ENCODE measurements at places on chromosomes 12 and 14.

DNA sequence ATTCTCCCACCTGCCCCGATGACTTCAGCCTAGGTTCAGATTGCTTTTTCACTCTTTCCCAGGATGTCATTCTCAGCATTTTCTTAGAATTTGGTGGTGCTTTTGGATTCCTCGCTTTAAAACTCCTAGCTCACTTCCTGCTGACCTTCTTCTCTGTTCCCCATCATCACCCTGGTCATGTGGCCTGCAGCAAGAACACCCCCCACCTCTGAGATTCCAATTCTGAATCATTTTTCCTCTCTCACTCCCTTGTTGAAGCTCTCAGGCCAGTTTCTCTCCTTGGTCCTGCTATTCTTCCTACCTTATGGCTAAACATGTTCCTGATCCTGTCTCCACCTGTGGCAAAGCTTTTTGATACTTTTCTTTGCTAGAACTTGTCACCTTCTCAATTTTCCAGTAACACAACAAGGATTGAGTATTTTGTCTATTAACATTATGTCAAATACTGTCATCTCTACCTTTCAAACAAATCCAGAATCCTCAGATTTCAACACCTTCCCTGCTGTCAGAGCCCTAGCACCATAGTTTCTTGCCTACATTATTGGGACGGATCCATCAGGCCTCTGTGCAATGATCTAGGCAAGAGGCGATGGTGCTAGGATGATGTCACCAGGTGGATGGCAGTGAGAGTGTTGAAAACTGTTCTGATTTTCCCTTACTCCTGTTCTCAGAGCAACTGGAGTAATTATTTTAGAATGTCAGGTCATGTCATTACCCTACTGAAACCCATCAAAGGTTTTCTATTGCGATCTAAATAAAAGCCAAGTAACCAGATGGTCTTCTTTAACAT lies 233.7 kb downstream of the MON2 start:
- DNase-seq, result no peak

GRCh38 chr12:10221846-10222245 lies 9.2 kb downstream of the GABARAPL1 start:
- no peak for DNase-seq

- DNase-seq, result no peak
Observed at GRCh38 chr14:22997676-22998323, 12.1 kb downstream of the C14orf93 start.

- DNase-seq, result no peak
Observed at GRCh38 chr12:9740106-9740750, 7.3 kb upstream of the CLECL1 start.

DNA sequence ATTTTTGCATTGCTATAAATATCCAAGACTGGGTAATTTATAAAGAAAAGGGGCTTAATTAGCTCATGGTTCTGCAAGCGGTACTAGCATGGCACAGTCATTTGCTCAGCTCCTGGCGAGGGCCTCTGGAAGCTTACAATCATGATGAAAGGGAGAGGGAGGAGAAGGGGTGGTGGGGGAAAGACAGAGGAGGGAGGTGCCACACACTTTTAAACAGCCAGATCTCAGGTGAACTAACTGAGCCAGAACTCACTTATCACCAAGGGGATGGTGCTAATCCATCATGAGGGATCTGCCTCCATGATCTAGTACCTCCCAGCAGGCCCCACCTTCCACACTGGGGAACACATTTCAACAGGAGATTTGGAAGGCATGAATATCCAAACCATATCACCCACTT lies 476.3 kb downstream of the PCNX1 start:
- no peak for DNase-seq

GRCh38 chr14:76413962-76414600 lies 38.1 kb downstream of the ESRRB start:
- DNase-seq, result no peak

DNA sequence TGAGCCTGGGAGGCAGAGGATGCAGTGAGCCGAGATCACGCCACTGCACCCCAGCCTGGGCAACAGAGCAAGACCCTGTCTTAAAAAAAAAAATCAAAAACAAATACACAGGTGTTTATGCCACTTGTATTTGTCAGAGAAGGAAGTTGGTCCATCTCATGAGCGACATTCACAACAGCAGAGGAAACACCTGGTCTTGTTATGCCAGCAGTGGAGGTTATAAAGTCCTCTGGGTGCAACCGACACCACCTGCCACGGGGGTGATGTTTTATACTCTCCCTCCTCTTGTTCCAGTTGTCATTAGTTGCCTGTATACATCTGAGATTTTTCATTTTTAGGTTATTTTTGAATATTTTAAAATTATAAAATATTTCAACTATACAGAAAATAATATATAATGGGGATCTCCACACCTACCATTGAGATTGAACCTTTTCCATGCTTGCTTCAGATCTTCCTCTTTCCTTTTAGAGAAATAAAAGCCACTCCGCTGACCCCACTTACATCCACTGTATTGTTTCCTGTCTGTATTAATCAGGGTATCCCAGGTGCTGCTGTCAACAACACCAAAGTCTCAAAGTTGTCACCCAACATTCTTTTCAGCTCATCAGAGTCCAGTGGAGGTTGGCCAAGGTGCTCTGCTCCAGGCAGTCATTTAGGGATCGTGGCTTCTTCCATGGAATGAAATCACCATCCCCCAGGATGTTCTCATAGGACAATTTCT lies 65.1 kb downstream of the RNFT2 start:
- DNase-seq, result no peak

DNA sequence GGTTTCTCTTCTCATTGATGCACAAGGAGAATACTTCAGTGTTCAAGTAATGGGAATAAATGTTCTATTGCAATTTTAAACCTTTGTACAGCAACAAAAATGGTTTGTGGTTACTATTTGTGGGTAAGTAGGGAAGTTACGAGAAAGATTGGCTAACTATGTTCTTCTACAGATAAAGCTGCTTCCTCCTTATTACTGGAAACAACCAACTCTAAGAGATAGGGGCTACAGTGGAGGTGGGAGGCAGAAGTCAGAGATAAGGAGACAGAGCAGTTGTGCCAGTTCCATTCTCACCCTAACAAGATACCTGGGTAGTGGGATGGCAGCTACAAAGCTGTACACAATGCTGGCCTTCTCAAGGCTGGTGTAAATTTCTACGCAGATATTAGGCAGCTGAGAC lies 16.2 kb downstream of the NOXRED1 start:
- DNase-seq, result peak; percentile 66

DNA sequence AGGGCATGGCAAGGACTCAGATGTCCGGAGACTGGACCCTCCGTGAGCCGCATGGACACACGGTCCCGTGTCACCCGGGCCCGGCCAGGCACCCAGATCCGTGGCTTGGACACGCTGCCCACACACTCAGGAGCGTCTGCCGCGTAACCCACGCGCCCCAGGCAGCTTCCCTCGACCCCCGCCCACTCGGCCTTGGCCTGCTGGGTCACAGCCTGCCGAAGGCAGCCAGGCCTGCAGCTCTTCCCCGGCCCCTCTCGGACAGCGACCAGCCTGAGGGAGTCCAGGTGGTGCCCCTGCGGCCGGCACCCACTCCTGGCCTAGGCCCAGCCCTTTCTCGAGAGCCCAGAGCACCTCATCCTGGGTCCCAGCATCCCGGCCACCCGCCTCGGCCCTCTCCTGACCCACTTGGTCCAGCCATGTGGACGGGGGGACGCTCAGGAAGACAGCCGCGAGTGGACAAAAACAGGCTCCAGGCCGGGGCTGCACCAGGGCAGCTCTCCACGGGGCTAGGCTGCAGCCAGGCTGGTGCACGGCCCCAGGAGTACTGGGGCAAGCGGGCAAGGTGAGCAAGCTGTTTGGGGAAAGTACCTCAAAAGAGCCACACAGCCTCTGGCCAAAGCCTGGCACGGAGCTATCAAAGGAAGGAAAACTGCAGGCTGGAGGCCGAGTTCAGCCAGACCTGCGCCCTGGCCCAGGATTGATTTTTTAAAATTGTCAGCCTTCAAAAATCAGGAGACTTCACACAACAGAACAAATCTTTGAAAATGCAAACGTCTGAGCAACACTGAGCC lies 6.5 kb downstream of the AKT1 start:
- no peak for DNase-seq

DNA sequence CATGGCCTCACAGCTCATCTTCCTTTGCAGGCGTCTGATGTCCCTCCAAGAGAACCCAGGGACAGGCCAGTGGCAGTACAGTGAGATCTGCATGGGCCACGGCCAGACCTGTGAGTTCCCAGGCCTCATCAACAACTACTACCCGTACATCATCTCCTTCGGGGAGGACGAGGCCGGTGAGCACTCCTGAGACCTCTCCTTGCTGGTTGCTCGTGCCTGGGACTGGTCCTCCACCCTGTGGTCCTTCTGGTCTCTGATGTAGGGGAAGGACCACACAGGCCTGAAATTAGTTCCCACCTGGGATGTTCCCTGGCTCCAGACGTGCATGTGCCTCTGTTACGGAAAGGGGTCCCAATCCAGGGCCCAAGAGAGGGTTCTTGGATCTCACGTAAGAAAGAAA lies 17.9 kb downstream of the HHIPL1 start:
- DNase-seq, result no peak

- DNase-seq, result no peak
Observed at GRCh38 chr12:24197532-24197931, 248.1 kb upstream of the SOX5 start.

DNA sequence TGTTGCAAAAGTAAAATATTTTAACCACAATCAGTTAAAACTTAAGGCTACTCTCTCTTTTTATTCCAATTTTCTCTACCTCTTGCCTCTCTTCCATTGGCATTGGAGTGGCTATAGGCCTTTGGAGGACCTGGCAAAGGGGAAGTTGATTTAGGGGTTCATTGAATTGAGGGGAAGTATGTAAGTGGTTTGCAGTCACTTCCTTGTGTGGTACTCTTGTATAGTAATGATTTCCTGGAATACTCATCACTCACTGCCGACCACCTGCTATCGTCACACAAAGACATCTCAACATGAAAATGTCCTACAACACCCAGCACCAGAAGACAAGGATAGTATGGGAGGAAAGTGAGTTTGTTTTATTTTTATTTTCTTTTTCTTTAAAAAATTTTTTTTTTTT lies 45.7 kb upstream of the CPM start:
- DNase-seq, result no peak

DNA sequence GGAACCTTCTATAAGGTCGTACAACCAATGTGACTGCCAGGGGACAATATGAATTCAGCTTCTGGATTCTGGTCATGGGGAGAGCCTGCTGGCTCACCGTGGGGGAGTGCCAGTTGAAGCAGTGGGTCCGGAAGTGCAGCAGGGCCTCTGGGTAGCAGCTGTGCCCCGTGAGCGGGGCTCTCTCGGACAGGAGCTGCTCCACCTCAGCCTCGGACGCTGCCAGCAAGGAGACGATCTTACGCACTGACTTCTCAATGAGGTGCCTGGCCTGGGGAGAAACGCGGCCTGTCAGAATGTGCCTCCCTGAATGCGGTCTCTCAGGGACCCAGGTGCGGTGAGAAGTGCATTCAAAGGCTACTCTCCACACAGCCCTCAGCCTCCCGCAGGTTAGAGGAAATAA lies 42.0 kb downstream of the LGMN start:
- DNase-seq, result no peak

GRCh38 chr14:106218174-106218573 lies 691.8 kb downstream of the TMEM121 start:
- no peak for DNase-seq

GRCh38 chr14:23817164-23817767 lies 136.3 kb upstream of the DHRS4 start:
- no peak for DNase-seq

DNA sequence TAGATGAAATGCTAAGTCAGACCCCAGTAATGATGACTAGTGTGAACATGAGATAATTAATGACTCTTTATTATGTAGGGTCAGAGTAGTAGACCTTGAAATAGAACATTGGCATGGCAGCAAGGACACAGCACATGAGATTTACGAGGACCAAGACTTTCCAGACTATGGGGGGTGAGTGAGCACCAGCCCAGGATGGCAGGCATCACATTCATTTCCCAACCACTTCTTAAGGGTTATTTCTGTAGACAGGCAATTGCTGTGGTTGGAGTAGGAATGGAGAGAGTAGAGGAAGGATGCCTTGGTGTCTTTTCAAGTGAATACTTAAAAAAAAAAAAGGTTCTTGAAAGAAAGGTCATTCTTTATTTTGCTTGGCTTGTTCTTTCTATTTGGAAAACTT lies 189.4 kb upstream of the DYRK2 start:
- no peak for DNase-seq

DNA sequence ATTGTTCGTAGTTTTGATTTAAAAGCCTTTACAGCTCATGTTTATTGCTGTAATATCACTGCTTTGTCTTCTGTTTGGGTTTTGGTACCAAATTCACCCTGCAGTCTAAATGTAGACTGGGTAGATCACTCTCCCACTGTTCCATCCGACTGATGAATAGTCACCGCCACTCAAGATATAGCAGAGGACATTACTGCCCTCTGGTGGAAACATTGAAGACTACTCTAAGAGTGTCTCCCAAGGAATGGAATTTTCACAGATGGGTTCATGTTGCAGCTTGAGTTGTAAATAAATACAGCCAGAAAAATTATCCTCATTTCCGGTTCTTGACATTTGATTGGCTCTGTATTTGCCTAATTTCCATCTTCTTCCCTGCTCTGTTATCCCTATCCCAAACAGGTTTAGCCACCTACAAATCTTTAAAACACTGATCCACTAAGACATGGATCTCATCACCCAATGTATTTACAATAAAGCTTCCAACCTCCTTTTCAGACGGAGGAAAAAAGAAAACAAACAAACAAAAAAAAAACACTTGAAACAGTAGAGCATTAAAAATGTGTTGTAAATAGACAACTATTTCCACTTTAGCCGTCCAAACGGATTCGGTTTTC lies 198.3 kb upstream of the CPNE8 start:
- peak; percentile 71 for DNase-seq

- no peak for DNase-seq
Observed at GRCh38 chr14:100540926-100541620, 46.1 kb downstream of the BEGAIN start.

GRCh38 chr12:68832504-68832867 lies 24.5 kb downstream of the MDM2 start:
- no peak for DNase-seq

DNA sequence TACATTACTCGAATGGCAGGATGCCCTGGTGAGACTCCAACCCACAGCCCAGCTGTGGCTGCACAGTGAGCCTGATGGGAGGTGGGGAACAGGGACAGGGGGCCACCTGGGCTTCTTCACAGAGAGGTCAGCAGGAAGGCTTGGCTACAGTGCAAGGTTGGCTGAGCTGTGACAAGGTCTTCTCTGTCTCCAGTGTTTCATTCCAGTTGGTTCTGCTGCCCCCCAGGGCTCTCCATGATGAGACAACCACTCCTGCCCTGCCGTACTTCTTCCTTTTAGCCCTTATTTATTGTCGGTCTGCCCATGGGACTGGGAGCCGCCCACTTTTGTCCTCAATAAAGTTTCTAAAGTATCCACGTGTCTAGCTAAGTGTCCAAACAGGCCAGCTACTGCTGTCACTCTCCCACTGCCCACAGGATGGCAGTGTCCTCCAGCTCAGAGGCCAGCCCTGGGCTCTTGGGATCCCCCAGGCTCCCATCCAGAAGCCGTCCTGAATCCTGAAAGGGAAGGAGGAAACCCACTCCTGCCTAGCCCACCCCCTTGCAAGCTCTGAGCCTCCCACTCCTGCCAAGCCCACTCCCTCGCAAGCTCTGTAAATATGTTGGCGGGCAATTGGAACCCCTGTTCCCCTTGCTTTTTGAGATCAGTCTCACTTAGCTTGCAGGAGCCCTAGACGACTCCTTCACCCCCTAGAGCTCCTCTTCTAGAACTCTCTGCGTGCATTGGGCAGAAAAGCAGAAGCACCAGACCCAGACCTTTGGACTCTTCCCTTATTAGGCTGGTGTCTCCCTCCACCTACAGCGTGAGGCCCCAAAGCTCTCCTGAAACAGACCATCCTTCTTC lies 5.4 kb downstream of the C1QL4 start:
- peak; percentile 54 for DNase-seq

- no peak for DNase-seq
Observed at GRCh38 chr14:104788161-104788818, 7.3 kb downstream of the AKT1 start.

GRCh38 chr14:75426332-75427125 lies 1.3 kb upstream of the JDP2 start:
- DNase-seq, result no peak

Data from hematopoietic multipotent progenitor cell treated with erythropoietin and hydrocortisone succinate and interleukin-3 and kit ligand, for 8 days (in vitro differentiated cells).